ENCODE measurements at places on chromosomes 7 and 10.

DNA sequence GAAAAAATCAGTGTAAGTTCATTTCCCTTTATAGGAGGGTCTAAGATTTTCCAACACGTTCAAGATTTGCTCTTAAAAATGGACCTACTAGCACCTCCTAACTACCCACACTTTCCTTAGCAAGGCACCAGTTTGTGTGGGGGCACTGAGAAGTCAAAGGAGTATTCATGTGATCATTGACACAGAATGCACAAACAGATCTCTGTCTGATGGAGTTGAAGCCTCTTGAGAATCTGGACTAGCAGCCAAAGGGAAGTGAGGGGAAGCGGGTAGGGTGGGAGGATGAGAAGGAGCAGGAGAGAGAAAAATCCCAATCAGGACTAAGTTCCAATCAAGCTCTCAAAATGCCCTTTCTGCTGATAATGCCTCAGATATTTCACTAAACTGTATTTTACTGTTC lies 4.1 kb downstream of the MMS19 start:
- no peak for DNase-seq

GRCh38 chr7:70830426-70830825 lies 301.5 kb upstream of the GALNT17 start:
- no peak for DNase-seq

DNA sequence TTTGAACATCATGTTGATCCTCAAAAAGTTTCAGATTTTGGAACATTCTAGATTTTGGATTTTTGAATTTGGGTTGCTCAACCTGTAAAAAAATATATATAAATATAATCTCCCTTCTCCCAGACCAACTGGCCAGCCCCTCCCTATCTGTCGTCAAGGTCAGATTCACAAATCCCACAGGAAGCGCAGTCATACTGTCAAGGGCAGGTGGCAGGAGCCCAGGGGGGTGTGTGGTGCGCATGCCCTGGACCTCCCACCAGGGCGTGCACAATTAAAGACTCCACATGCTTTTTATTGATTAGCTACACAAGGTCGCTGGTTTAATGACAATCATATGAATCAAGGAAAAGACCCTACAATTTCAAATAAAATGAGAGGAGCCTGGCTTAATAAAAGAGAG lies 77.0 kb upstream of the EEPD1 start:
- no peak for DNase-seq

- DNase-seq: no peak
Observed at GRCh38 chr7:135964791-135965190, 12.4 kb downstream of the MTPN start.

GRCh38 chr7:74289659-74290552 lies 699 bp downstream of the CLIP2 start:
- DNase-seq: peak; percentile 43

- no peak for DNase-seq
Observed at GRCh38 chr7:122256046-122256445, 48.5 kb downstream of the FEZF1 start.

- no peak for DNase-seq
Observed at GRCh38 chr7:95476072-95476847, 9.5 kb upstream of the ASB4 start.

- DNase-seq: no peak
Observed at GRCh38 chr10:34370126-34370525, 445.0 kb downstream of the PARD3 start.

DNA sequence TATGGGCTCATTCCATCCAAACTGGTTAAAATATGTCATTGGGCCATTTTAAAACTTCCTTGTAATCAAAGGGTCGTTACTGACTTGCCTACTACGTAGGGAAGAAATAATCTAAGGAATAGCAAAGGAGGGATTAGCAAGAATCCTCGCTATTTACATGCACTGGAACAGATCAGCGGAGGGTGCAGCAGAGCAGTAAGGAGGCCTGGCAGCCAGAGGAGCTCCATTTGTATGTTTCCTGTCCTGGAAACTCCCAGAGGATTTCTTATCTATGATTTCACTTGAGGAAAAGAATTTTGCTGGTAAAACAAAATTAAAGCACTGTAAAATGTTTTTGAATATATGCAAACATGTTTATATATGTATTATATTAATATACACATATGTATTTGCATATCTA lies 107.3 kb downstream of the TPK1 start:
- no peak for DNase-seq

DNA sequence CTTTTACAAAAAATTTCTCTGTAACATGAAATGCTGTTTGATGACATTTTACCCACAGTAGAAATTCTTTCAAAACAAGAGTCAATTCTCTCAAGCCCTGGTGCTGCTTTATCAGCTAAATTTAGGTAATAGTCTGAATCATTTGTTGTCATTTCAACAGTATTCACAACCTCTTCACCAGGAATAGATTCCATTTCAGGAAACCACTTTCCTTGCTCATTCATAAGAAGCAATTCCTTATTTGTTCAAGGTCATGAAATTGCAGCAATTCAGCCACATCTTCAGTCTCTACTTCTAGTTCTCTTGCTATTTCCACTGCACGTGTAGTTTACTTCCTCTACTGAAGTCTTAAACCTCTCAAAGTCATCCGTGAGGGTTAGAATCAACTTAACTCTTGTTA lies 14.1 kb downstream of the STAG3 start:
- no peak for DNase-seq

GRCh38 chr7:21429021-21429420 lies 1.1 kb downstream of the SP4 start:
- no peak for DNase-seq

- DNase-seq: no peak
Observed at GRCh38 chr10:78215645-78216044, 182.0 kb downstream of the RPS24 start.

GRCh38 chr7:4113976-4114375 lies 568.1 kb upstream of the FOXK1 start:
- DNase-seq: no peak

DNA sequence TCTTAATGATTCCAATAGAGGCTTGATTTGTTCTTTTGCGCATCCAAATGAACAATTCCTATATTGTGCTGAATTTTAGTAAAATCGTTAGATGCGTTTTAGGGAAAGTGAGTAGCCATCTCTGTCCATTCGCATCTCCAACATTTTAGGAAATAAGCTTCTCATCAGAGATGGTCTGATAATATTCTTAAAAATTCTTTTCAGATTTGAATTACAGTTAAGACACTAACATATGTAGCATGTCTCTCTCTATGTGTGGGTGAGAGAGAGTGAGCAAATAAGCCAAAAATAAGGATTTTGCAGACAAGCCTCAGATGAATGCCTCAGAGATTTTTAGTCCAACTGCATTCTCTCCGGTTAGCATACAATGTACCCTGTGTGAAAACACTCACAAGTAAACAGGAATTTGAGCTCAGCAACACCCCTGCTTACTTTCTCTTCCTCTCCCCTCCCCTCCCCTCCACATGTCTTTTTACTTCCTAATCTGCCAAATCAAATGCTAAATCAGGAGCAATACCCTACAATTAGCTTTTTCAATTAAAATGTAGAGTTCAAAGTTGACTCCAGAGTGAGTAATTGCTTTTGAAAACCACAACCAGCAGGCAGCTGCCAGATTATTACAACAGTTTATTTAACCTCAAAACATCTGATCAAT lies 354.4 kb downstream of the CRPPA start:
- DNase-seq: no peak

DNA sequence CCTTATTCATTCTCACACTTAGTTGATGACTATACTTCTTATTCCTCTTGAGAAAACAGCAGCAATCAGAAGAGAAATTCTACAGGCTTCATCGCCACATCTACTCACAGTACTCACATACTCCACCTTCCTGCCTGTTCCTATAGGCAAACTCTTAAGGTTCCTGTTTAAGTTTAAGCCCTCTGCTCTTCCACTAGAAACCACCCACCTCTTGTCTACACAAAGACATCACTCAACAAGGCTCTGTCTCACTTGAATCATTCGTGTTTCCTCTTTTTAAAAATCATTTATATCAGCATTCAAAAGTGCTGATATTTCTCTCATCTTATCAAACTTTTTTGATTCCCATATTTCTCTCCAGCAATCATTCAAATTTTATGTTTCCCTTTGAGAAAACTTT lies 85.5 kb upstream of the ADO start:
- DNase-seq: no peak

GRCh38 chr7:123860848-123861247 lies 15.9 kb downstream of the HYAL4 start:
- no peak for DNase-seq

GRCh38 chr7:158343526-158343925 lies 244.1 kb downstream of the PTPRN2 start:
- no peak for DNase-seq

- DNase-seq: no peak
Observed at GRCh38 chr10:126191192-126191591, 197.1 kb downstream of the ADAM12 start.

GRCh38 chr10:18501629-18502028 lies 149.8 kb downstream of the NSUN6 start:
- DNase-seq: no peak

DNA sequence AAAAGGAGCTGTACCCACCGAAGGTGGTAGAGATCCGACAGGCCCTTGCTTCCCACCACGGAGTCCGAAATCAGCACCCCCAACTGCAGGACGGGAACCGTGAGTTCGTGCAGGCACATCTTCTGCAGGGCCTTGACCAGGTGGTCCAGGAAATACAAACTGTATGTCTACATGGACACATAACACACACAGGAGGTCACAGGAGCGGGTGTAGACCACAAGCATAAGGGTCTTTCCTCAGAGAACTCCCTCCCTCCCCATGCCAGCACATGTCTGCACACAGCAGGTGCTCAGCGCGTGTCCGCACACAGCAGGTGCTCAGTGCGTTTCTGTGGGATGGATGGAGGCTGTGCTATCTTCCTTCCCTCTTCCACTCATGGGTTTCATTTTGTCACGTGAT lies 69.7 kb downstream of the CFAP46 start:
- no peak for DNase-seq

GRCh38 chr7:133050200-133050995 lies 31.5 kb downstream of the CHCHD3 start:
- no peak for DNase-seq

- DNase-seq: no peak
Observed at GRCh38 chr7:30844916-30845315, 66.7 kb upstream of the AQP1 start.

GRCh38 chr10:92839191-92840085 lies 8.9 kb upstream of the EXOC6 start:
- DNase-seq: peak; percentile 67

GRCh38 chr7:46257761-46258448 lies 336.8 kb upstream of the IGFBP3 start:
- DNase-seq: no peak

GRCh38 chr10:10821926-10822325 lies 195.7 kb upstream of the CELF2 start:
- no peak for DNase-seq

GRCh38 chr7:65927489-65928448 lies 54.2 kb downstream of the GUSB start:
- DNase-seq: peak; percentile 81

- no peak for DNase-seq
Observed at GRCh38 chr10:51203359-51203758, 129.1 kb downstream of the PRKG1 start.

- DNase-seq: no peak
Observed at GRCh38 chr7:69619635-69620034, 21.4 kb downstream of the AUTS2 start.

DNA sequence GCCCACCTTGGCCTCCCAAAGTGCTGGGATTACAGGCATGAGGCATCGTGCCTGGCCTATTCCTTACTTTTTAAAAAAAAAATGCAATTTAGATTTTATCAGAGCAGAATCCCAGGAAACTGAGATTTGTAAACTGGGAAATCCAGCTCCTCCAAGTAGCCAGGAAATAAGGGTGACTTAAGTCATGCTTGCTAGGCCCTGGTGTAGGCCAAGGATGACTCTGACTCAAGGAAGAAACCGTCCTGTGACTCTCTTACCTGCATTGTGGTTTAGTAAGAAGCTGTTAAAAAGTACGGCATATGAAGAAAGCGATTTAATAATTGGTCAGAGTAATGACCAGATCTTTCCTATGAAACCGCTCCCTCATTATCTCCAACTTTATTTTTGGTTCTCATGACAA lies 10.2 kb downstream of the PFKP start:
- no peak for DNase-seq

GRCh38 chr10:35415505-35415904 lies 79.2 kb downstream of the CCNY start:
- DNase-seq: no peak

DNA sequence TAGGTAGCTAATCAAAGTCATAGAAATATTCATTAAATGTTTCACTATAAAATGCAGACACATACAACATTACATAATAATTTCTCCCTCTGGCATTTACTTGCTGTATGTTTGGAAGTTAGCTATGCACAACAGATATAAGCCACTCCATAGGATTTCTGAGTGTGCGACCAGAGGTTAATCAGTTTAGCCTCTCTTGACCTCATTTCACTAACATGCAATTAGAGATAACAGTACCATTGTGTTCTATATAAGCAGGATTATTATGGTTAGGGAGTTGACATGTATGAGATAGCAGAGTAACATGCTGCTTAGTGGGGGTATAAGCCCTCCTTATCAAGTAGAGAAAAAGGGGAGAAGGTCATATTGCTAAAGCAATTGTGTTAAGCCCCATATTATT lies 26.4 kb downstream of the GLUD1 start:
- no peak for DNase-seq

DNA sequence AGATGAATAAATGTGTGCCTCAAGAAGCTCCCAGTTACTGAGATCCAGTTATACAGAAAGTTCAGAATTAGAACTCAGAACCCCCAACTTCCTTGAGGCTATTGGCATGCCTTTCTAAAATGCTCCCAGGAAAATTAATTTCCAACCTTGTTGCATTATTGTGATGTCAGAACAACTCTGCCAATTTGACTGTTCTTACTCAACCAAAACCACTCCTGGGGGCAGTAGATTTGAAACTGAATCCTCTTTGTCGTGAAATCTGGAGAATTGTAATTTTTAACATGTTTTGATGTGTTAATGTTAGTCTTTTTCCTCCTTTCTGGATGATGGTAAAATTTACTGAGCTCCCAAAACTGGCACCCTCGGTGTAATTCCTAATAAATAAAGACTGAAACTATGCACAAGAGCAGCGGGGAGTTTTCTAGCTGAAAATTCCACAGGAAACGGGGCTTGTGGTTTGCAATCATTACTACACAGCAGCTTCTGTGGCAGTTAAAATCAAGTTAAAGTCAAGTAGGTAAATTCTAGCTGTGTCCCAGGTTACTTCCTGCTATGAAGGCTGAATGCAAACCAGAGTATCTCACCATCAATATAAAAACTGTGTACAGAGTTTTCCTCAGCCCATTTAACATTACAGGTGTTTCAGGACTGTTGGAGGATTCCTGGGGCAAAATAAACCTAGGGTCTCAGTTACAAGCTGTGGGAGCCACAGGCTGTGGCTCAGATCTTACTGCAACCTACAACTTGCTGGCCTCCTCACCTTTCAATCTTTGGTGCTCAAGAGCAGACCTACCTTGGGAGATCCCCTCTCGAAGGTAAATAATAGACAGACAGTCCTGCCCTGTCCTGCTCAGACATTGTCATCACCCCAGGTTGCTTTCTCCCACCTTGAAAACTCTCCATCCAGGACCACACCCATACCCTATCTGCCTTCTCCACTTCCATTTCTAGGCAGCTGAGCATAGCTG lies 156.3 kb upstream of the KMT2E start:
- no peak for DNase-seq

Data from hematopoietic multipotent progenitor cell treated with erythropoietin and hydrocortisone succinate and interleukin-3 and kit ligand, for 15 days (in vitro differentiated cells).